ENCODE measurements at places on chromosomes 3 and 15.

DNA sequence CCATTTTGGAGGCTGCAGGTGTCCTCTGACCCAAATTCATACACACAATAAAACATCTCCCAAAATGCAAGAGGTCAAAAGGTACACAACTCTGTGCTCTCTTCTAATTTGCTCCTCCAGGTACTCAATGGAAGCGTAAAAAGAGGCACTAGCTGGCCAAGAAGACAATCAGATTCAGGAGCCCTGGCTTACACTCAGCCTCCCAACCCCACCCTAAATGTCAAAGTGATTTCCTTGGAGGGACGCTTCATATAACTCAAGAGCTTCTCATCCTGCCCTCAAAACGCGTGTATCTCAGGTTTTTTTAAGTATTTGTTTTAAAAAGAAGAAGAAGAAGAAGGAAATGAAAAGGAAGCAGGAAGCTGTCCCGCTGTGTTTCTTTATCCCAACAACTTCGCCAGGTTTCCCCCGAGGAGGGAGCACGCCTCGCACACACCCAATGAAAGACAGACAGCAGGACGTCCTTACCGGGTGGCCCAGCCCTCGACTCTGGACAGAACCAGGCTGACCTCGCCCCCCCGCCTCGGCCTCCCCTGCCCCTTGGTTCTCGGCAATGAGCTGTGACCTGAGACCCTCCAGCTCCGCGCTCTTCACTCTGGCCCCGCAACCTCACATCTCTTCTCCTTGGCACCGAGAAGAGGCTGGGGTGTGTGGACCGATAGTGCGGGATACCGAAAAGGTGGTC lies 620.7 kb upstream of the ZNF385D start:
- no peak for DNase-seq

DNA sequence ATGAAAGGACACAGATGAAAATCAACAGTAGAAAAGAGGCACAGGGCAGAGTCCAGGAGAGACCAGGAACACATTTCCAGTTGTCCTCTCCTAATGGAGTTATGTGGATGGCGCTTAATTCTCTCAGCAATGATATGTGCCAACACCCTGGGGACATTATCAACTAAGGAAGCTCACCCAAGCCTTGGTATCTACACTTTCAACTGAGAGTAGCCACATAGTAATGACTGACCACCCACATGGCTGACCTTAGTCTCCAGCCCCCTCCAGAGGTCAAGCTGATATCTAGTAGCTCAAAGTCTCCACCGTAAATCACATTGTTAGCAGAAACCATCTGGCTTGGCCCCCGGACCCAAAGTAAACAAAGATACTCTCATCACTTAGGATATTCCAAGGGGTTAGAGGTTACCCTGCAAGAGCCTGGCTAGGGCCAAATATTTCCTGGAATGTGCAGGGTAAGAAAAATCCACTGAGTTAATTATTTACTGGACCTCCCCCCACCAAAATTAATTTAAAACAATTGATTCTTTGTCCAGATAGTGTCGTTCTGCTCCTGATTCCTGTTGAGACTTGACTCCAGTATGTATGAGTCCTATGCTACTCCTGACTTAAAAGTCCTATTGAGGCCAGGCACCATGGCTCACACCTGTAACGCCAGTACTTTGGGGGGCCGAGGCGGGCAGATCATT lies 24.8 kb downstream of the GABRR3 start:
- DNase-seq: no peak

DNA sequence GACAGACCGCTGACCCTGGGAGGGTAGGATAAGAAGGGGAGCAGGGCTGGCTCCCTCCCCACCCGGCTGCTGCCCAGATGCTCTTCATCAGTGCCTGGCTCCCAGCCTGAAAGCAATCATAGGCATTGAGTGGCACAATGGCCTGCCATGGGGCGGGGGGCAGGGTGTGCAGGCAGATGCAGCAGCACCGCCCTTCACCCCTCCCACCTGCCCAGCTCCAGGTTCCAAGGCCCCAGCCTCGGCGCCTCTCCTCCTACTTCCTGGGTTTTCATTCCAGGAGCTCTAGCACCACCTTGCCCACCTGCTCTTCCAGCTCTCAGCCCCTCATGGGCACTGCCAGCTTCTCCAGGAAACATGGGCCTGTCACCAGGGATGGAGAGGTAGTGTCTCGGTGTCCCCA lies 101.7 kb downstream of the MEGF11 start:
- no peak for DNase-seq

GRCh38 chr3:124878561-124879336 lies 8.4 kb downstream of the ITGB5 start:
- DNase-seq: peak; percentile 99

DNA sequence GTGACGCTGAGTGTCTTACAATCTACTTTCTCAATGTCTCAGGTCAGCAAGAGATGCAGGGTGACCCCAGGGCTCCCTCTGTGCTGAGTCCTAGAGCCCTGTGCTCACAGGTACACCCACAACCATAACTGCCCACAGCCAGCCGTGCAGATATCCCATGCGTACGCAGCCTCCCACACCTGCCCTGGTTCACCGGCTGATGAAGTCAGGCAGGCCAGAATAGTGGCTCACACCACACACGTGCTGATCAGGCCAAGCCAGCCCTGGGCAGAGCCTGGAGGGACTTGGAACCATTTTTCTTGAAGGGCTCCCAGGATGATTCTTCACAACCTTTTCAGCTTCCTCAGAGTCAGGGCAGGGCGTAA lies 63.6 kb upstream of the RPL32 start:
- no peak for DNase-seq

DNA sequence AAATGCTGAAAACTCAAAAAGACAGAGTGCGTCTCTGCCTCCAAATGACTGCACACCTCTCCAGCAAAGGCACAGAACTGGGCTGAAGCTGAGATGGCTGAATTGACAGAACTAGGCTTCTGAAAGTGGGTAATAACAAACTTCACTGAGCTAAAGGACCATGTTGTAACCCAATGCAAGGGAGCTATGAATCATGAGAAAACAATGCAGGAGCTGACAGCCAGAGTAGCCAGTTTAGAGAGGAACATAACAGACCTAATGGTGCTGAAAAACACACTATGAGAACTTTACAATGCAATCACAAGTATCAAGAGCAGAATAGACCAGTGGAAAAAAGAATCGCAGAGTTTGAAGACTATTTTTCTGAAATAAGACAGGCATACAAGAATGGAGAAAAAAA lies 10.1 kb upstream of the AVEN start:
- DNase-seq: peak; percentile 92

DNA sequence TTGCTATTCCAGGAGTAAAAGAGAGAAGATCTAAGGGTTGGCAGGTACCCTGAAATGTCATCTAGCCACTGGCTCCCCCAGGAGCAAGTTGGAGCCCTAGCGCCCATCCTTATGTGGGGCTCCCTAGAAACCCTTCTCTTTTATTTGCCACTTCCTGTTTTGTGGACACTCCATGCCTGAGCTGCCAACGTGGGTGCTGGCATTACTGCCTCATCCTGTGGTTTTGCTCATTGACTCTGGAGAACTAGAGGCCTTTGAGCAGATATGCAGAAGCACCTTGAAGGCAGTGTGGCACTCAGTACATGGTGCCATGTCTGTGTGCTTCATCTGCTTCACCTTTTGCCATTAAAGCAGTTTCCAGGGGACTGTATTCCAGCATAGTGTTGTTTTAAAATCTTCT lies 8.1 kb downstream of the EDEM1 start:
- peak; percentile 14 for DNase-seq

- no peak for DNase-seq
Observed at GRCh38 chr15:68697711-68698690, 119.2 kb downstream of the CORO2B start.

GRCh38 chr3:158261371-158261991 lies 151.6 kb downstream of the RSRC1 start:
- no peak for DNase-seq

DNA sequence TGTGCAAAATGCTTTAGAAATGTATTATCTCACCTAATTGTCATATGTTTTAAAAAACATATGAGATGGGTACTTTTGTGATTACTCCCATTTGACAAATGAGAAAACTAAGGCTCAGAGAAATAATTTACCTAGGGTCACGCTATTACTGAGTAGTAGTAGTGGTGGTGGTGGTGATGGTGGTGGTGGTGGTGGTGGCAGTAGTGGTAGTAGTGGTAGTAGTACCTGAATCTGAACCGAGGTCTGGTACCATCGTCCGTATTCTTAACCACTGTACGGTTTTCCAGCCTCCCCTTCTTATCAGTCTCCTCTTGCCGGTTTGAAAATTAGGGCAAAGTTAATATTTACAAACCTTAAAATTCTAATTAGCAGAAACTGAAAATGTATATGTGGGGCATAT lies 102.4 kb downstream of the KLHL25 start:
- DNase-seq: no peak

GRCh38 chr3:25313286-25313685 lies 114.8 kb upstream of the RARB start:
- no peak for DNase-seq

DNA sequence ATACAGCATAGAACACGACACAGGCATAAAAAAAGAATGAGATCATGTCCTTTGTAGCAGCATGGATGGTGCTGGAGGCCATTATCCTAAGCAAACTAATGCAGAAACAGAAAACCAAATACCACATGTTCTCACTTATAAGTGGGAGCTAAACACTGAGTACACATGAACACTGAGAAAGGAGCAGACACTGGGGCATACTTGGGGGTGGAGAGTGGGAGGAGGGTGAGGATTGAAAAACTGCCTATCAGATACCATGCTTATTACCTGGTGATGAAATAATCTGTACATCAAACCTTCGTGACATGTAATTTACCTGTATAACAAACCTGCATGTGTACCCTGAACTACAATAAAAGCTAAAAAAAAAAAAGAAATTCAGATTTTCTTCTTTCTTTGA lies 100.4 kb downstream of the PPM1L start:
- DNase-seq: no peak

DNA sequence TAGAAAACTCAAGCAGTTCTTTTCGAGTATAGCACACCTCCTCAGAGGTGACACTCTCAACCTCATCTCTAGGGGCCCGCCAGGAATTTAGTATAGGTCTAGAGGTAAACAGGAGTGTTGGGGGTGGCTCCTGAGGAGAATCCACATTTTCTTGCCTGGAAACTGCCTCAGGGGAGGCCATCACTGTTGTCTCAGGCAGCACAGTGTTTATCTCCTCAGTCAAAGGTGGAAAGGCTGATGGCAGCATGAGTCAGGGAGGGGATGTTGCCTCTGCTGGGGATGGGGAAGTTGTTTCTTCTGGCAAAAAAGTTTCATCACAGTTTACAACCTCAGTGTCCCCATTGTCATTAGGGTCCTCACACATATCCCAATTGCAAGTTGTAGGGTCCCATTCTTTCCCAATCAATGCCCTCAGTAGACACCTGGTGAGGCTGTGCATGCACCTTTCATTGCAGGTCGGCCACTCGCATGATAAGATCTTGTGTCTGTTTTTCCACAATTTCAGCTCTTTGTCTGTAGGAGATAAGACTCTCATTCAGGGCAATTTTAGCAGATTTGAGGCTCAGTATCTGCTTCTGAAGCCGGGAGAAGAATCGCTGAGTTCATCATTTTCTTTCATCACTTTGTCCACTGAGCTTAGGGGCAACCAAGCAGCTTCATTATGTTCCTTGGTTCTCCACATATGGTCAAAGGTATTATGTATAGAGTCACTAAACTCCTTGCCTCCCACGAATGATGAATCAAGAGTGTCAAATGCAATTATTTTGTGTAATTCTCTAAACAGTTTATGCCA lies 25.8 kb downstream of the NAALADL2 start:
- no peak for DNase-seq

- DNase-seq: peak; percentile 66
Observed at GRCh38 chr3:101017017-101017416, 23.8 kb upstream of the ABI3BP start.

GRCh38 chr15:78178064-78178463 lies 28.9 kb downstream of the IDH3A start:
- no peak for DNase-seq

- no peak for DNase-seq
Observed at GRCh38 chr3:24608701-24609390, 114.2 kb upstream of the THRB start.

- peak; percentile 72 for DNase-seq
Observed at GRCh38 chr3:65666448-65667091, 372.1 kb downstream of the MAGI1 start.

- peak; percentile 33 for DNase-seq
Observed at GRCh38 chr3:107412376-107412775, 35.1 kb downstream of the CCDC54 start.

Measured in fibroblast of skin of back (primary cell).